H7 (cell line): ENCODE measurements at places on chromosomes 1 and 21. TPM values are rescaled to one million over a fixed set of nuclear protein-coding genes. Genes with fewer than 3 reads are reported as not detected.

Gene MRPL55
- 109 and 172 TPM in 2 replicates for total RNA-seq

Gene NTMT2
- total RNA-seq = 0.28 TPM in 1 of 2 replicates, not detected in the other

Gene YIPF1
- total RNA-seq = 26.9 and 29.3 TPM in 2 replicates

Gene A3GALT2
- not detected in 2 replicates for total RNA-seq

Gene CYP4Z1
- not detected in 2 replicates for total RNA-seq

Gene KIF14
- total RNA-seq = 16.3 and 26.9 TPM in 2 replicates

Gene SAMSN1
- 0.15 and 0.90 TPM in 2 replicates for total RNA-seq

Gene CYP4A22
- not detected in 2 replicates for total RNA-seq

Gene RGS8
- 2.3 and 14.2 TPM in 2 replicates for total RNA-seq

Gene LCE6A
- total RNA-seq = not detected in 2 replicates

Gene CD1E
- total RNA-seq = not detected in 2 replicates

Gene TDRD10
- 0.38 and 0.44 TPM in 2 replicates for total RNA-seq

Gene C1orf116
- 0.52 and 0.55 TPM in 2 replicates for total RNA-seq

Gene SPOCD1
- 1.8 and 3.5 TPM in 2 replicates for total RNA-seq

Gene PSEN2
- 24.7 and 39.0 TPM in 2 replicates for total RNA-seq

Gene ESRRG
- 2.3 and 2.4 TPM in 2 replicates for total RNA-seq

Gene PIGP
- total RNA-seq = 7.9 and 10.0 TPM in 2 replicates

- peak; percentile 74 for DNase-seq
Measured at GRCh38 chr1:212916481-212917133, 33.7 kb upstream of the VASH2 start.

GRCh38 chr1:182196897-182197870 is 135.7 kb upstream of the ZNF648 start:
- DNase-seq = no peak

GRCh38 chr1:21322681-21323016 is 32.4 kb upstream of the ECE1 start:
- peak; percentile 72 for DNase-seq

DNA sequence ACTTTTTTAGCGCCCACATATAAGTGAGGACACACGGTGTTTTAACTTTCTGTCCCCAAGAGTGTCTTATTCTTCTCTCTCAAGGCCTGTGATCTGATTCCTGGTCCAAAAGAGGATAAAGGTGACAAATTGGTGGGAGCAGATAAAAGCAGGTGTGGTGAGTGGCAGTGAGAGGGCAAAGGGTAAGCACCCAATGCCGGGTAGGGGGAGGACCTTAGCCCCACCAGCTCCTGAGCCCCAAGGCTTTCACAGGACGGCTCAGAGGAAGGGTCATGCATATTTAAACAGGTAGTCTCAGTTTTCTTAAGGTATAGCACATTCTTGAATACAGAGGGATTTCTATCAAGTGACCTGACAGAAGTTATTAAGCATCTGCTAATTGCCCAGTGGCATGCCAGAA is 19.6 kb downstream of the LBR start:
- peak; percentile 64 for DNase-seq

GRCh38 chr1:36125129-36125991 is at the start of gene COL8A2:
TSS of gene COL8A2 (minus strand) at chr1:36125222. CDS start at chr1:36100242, 24,980 bp downstream.
- DNase-seq = peak; percentile 91

DNA sequence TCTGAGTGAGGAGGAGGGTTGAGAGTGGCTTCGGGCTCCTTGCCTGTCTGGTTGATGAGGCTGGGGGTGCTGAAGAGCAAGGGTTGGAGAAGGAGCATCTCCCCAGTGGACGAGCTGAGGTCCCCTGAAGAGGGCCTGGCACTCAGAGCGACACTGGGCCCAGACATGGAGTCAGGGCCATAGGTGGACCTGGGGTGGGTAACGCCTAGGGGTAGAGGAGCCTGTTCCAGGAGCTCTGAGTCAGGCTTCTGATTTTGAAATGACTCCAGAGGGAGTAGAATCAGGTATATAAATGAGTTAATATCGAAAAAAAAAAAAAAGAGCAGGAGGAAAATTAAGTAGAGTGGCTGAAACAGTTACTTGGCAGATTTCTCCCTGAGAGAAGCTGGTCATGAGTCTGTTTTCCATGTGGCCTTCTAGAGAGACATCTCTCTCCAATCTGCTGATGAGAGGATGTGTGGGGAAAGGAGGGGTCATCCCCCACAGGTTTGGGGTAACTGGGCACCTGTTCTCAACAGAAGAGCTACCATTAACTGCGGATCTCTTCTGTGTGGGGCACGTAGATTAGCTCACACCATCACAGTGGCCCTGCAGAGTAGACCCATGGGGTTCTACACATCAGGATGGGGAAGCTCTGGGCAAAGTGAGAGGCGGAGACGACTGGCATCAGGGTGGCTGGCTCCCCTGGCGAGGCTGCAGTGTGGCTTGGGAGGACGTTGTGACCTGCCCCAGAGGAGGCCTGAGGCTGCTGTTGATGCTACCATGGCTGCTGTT is 115.5 kb downstream of the DHRS3 start:
- DNase-seq = no peak

DNA sequence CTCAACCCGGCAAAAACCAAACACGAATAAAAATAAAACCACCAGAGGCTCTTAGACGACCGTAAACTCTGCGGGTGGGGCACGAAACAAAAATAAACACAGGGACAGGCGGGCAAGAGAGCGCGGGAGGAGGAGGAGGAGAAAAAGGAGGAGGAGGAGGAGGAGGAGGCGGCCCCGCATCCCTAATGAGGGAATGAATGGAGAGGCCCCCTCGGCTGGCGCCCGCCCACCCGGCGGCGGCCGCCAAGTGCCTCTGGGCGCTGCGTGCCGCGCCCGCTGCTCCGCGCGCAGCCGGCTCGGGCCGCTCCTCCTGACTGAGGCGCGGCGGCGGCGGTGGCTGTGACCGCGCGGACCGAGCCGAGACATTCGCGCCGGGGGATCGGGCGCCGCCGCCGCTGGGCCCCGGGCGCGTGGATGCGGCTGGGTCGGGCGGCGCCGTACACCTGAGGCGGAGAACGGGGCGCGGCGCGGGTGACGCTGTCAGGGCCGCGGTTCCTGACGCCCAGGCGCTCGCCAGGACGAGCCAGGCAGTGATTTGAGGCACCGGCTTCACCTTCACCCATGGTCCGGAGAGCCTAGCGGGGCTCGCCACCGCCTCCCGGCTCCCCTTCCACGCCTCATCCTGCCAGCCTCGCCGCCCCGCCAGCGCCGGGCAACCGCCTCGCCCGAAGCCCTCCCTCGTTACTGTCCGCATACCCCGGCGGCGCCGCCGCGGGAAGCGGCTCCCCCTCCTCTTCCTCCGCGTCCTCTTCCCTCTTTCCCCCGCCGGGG is at the start of gene MARK1:
TSS of gene MARK1 (plus strand) at position 229 of the 771 bp plus-strand sequence. CDS start 687 bp downstream, outside the sequence.
- DNase-seq = peak; percentile 88

DNA sequence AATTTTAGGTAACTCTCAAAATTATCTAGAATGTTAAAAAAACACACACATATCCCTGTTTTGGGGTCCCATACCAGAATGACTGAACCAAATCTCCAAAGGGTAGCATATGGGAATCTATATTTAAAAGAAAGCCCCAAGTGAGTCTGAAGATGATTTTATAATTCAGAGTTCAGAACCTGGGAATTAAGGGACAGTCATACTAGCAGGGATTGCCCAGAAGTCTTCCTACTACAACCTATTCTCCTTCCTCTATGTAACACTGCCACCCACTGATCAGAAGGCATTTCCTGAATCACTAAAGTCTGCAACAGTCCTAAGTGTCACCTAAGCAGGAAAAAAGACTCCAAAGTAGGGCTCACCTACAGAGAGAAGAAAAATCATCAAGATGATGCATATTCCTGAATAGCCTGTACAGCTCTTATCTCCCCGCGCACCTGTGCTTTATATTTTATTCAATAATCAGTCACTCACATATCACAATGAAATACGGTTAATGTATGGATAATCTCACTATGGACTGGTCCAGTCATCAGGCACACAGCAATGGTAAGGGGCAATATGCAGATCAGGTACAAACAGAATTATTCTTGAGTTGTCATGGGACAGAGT is 4.9 kb downstream of the RGS1 start:
- peak; percentile 4 for DNase-seq

GRCh38 chr1:61120246-61120840 is 38.0 kb downstream of the NFIA start:
- DNase-seq = no peak

DNA sequence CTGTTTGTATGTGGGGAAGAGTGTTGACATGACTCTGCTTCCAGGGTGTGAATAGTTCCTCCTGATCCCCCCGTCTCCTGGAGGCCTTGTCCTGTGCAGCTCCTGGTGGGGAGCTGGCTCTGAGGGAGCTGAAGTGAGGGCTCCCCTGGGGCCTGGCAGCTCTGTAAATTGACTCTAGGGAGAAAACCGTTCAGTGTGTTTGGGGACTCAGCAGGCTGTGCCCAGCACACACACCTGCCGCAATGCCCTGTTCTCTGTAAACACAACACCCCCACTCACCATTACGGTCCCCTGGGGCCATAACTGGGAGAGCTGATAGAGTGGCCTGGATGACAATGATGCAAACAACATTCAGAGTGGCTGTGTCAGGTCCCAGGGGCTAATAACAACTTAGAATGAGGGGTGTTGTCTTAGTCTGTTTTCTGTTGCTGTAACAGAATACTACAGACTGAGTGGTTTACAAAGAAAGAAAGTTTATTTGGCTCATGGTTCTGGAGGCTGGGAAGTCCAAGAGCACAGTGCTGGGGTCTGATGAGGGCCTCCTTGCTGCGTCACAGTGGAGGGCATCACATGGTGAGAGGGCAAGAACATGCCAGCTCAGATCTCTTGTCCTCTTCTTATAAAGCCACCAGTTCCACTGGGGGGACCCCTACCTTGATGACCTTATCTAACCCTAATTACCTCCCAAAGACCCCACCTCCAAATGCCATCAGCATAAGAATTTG is 15.3 kb downstream of the ADORA1 start:
- DNase-seq = no peak

- peak; percentile 60 for DNase-seq
Measured at GRCh38 chr1:53653631-53654030, 85.3 kb downstream of the GLIS1 start.

- DNase-seq = no peak
Measured at GRCh38 chr21:26832546-26832945, 12.7 kb downstream of the ADAMTS1 start.

- no peak for DNase-seq
Measured at GRCh38 chr1:205069371-205070125, 14.7 kb downstream of the TMEM81 start.

DNA sequence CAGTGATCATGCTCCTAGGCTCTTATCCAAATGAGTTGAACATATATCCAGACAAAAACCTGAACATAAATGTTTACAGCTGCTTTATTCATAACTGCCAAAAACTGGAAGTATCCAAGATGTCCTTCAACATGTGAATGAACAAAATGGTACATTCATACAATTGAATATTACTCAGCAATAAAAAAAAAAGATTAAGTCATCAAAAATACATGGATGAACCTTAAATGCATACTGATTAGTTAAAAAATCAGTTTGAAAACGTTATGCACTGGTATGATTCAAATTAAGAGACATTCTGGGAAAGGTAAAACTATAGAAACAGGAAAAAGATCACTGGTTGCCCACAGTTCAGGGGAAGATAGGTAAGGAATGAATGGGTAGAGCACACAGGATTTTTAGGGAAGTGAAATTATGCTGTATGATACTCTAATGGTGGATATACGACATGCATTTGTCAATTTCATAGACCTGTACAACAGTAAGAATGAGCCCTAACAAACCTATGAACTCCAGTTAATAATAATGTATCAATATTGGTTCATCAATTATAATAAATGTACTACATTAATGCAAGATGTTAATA is 3.1 kb downstream of the LRRC40 start:
- DNase-seq = no peak

- DNase-seq = peak; percentile 45
Measured at GRCh38 chr1:153348511-153349362, at the start of gene PGLYRP4. TSS of gene PGLYRP4 (minus strand) at chr1:153348841. CDS start at chr1:153347932, 909 bp downstream.

GRCh38 chr1:245999697-246000637 is 507.1 kb downstream of the SMYD3 start:
- DNase-seq = no peak

DNA sequence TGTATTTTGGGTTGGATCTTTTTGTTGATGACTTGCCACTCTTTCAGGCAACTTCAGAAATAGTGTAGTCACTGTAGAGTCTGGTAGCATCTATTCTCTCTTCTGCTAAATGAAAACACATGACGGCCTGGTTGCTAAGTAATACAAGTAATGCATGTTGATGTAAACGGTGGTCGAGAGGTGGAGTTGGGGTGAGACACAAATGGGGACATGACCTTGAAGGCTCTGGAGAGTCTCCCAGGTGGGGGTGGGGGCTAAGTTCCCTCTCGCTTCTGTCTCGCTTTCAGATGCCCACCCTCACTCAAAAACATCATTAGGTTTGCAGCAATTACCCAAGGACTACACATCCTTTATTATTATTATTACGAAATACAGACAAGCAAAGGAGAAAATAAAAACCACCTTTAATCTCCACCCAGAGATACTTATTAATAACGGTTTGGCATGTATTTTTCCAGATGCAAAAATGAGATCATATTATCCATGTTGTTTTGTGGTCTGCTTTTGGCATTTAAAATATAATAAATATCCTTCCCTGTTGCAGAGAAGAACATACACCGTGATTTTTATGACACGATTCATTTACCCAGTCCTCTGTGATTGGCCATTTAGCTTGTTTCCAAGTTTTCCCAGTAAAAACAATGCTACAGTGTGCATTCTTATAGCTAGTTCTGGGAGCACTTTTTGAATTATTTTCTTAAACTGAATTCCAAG is 138.1 kb downstream of the MIS18A start:
- no peak for DNase-seq

- no peak for DNase-seq
Measured at GRCh38 chr1:20442920-20443625, 42.9 kb downstream of the CAMK2N1 start.

- DNase-seq = no peak
Measured at GRCh38 chr1:207789792-207790787, 38.2 kb downstream of the CD46 start.

- no peak for DNase-seq
Measured at GRCh38 chr1:18043871-18044270, 63.7 kb upstream of the IGSF21 start.

DNA sequence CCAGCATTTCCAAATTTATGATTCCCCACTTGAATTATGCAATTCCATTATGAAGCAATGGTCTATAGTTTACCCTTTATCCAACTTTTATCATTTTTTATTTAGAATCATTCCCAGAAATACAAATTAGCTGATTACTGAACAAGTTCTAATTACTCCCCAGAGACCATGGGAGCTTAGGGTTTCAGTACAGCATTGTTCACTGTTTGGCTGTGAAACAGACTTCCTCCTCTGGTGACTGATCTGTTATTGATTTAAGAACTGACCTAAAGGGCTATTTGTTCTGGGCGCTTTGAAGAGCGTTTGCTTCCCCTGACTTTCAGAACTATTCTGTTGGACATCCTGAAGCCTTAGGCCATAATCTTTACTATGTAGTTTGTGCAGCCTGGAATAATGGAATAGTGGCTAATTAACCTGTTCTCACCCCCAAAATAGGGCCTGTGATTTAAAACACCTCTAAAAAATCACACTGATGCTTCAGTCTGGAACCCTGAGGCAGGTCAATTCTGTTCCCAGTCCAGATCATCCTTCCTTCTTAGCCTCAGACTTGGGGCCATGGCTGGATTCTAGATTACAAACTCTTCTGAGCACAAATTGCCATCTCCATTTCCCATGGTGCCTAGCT is 58.7 kb downstream of the ALG14 start:
- no peak for DNase-seq

GRCh38 chr1:26145041-26145959 is 13.6 kb upstream of the FAM110D start:
- peak; percentile 86 for DNase-seq
